ENCODE measurements at places on chromosomes 3 and 15. TPM values are rescaled to one million over a fixed set of nuclear protein-coding genes. Genes with fewer than 3 reads are reported as not detected.

The ITGB5 gene
- total RNA-seq, result 383 TPM

The ZKSCAN7 gene
- total RNA-seq, result not detected

The ZNF80 gene
- total RNA-seq, result not detected

The CYP8B1 gene
- total RNA-seq, result not detected

The CHRNA7 gene
- 5.2 TPM for total RNA-seq

The ASB14 gene
- not detected for total RNA-seq

The GRAMD1C gene
- 0.47 TPM for total RNA-seq

The ADAMTS17 gene
- 0.13 TPM for total RNA-seq

The USP4 gene
- total RNA-seq, result 13.2 TPM

The CP gene
- 7.4 TPM for total RNA-seq

The CHRFAM7A gene
- 7.9 TPM for total RNA-seq

The ST6GAL1 gene
- 4.5 TPM for total RNA-seq

The CCDC80 gene
- 41.8 TPM for total RNA-seq

The LRTM1 gene
- total RNA-seq, result not detected

The FEZF2 gene
- total RNA-seq, result not detected

The SLC12A8 gene
- total RNA-seq, result 1.7 TPM

The C3orf52 gene
- total RNA-seq, result 11.3 TPM

The GOLGA8N gene
- 1.7 TPM for total RNA-seq

The EPHA3 gene
- not detected for total RNA-seq

The WDR93 gene
- total RNA-seq, result 0.18 TPM

The LSAMP gene
- total RNA-seq, result 0.62 TPM

The SPINK8 gene
- total RNA-seq, result not detected

The PCSK6 gene
- 12.0 TPM for total RNA-seq
